ENCODE measurements at places on chromosomes 11 and 22.

DNA sequence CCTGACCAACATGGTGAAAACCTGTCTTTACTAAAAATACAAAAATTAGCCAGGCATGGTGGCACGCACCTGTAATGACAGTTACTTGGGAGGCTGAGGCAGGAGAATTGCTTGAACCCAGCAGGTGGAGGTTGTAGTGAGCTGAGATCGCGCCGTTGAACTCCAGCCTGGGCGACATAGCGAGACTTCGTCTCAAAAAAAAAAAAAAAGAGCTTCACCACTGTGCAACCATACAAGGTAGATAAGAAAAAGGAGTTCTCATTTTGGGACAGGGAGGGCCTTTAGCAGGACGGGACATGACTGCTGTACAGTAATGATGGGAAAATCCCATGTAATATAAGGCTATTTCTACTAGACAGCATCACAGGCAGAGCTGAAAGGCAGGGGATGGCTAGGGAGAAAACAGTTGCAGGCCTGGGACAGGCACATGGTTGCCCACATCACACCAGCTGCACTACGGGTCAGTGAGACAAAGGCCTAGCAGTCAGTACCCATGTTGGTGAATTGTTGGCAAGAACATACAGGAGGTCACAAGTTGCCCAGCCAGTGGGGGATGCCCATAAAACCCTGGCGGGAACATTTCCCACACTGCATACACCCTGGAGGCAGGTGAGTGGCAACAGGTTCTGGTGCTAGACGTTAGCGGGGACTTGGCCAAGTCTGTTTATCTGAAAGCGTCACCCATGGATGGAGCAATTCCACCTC, 5.4 kb downstream of the TANGO2 start:
- DNase-seq = no peak

- DNase-seq = no peak
These were observed at the start of gene CPT1B for GRCh38 chr22:50577987-50578775. Gene CPT1B (minus strand): TSS chr22:50578427. CDS start chr22:50577915, 512 bp downstream.

- no peak for DNase-seq
These were observed 11.0 kb downstream of the CRELD2 start for GRCh38 chr22:49929211-49929979.

- DNase-seq = no peak
These were observed 29.0 kb downstream of the CSNK2A3 start for GRCh38 chr11:11324090-11324489.

GRCh38 chr22:44496305-44496704, 1.7 kb downstream of the RTL6 start:
- DNase-seq = no peak

DNA sequence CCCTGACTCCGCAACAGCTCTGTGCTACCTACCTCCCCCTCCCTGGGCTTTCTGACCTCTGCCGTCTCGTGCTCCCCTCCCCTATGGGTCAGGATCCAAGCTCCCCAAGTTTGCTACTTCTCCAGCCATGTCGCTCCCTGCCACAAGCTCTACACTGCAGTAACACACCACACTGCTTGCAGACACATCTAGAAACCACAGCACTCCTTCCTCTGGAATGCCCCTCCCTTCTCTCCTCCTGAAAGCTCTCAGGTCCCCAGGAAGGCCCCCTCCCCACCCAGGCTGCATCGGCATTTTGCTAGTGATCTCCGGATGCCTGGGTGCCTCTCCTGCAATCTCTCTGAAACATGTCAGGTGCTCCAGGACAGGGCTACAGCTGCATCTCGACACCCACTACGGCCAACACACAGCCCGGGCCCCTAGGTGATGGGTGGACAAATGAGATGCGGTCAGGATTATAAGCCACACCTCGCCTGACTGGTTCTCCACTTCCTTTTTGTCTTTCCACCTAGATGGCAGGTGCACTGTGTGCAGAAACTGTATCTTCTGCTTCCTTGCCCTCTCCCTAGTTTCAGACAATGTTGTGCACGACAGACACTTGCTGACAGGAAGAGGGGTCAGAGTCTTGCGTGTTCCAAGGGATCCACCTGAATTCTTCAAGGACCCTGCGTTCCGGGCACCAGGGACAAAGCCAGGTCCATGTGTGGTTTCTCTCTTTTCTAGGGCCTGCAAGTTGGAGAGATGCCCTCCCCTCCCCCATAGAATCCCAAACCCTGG, 22.9 kb downstream of the RPUSD4 start:
- no peak for DNase-seq

GRCh38 chr22:21100149-21101032, 54.6 kb downstream of the LRRC74B start:
- DNase-seq = peak; percentile 24

DNA sequence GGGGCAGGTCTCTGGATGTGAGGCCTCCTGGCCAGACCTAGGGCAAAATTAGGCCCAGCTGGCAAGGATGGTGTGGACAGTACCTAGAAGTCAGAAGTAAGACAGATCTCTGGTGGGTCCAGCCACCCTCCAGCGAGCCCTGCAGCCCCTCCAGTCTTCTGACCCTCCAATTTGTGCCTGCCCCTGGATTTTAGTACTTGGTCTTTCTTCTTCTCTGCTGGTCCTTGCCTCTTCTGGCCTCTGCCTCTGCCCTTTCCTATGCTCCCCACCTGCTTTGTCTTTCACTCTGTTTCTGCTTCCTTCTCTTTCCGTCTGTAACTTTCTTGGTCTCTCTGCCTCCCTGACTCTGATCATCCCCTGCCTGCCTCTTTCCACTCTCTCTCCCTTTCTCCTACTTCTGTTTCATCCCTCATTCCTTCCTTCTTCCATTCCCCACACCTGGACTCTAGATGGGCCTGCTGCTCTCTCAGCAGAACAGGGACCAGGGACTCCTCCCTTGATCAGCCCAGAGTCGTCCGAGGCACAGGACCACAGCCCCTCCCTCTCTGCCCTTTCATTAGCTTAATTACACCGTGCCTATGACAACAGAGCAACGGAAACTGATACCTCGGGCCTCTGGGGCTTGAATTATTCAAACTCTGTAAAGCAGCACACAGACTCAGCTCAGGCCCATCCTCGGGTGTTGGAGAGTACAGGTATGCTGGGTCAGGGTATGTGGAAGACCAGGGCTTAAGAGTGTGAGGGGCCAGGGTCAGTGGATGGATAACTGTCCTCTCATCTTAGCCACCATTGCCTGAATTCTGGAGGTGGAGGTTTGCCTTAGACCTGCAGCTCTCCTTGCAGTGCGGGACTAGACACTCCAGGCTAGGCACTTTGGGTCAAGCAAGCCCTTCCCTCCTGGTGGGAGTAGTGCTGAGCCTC, at the start of gene CHRNA10:
Gene CHRNA10, minus strand, starts transcription at position 51 of the 921 bp plus-strand sequence. CDS start 72 bp downstream, outside the sequence.
- DNase-seq = no peak

DNA sequence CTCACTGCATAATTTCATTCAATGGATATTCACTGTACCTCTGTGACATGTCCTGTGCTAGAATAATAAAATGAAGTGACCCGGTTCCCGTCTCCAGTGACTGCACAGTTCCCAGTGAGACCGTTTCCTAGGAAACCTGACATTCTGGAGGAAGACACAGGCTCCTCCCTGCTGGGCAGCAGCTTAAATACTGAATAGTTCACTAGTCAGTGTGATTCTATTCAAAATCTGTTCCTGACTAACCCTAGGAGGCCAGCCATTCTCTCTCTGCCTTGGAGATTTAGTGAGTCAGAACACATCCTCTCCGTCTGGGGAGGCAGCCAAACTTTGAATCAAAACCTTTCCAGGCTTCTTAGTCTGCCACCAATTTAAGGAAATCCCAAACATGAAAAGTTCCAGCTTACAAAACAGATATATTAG, 11.3 kb downstream of the TRIM66 start:
- DNase-seq = peak; percentile 98

DNA sequence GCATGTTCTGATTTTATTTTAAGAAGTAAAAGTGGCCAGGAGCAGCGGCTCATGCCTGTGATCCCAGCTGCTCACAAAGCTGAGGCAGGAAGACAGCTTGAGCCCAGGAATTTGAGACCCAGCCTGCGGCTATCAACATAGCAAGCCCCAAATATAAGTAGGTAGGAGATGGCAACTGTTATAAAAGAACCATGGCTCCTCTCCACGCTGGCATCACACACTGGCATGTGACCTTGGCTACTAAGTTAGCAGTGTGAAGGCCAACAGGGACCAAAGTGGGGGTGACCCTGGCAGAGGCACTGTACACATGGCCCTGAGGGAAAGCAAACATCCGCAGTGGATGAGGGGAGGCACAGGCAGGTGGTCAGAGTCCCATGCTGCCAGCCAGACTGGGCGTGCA, 33.0 kb downstream of the TPST2 start:
- no peak for DNase-seq

GRCh38 chr11:37552284-37552683, 954.2 kb upstream of the RAG2 start:
- no peak for DNase-seq

DNA sequence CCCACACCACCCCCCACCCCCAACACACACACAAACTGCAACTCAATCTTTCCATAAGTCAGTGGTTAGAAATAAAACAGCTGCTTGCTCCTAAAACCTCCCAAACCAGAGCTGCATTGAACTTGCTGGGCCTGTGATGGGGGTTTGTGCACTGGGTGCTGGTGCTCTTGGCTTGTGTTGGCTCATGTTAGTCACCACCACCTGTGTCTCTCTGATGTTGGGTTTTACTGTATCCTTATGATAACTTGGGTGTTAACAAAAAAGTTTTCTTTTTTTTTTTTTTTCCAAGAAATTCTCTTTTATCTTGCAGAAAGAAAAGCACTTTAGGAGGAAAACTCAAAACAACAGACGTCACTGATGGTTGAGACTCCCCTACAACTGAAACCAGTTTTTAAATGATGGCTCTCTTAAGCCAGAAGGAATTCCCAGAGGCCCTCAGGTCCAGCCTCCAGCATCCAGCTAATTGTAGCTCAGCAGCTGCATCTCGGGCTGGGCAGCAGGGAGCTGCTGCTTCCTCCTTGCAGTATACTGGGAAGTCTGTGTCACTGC, 79.9 kb upstream of the DRD2 start:
- DNase-seq = no peak

Data from HS-5 (cell line).